ENCODE measurements at places on chromosomes 4 and X.

GRCh38 chr4:80286451-80286850 is 20.0 kb downstream of the FGF5 start:
- H3K4me1 ChIP-seq: no peaks in the 10 kb centered on the region
- H3K27me3 ChIP-seq: no peaks in the 10 kb centered on the region
- DNase-seq: no peak

- H3K36me3 ChIP-seq: no peaks in the 10 kb centered on the region
- no peaks in the 10 kb centered on the region for H3K27me3 ChIP-seq
- DNase-seq: no peak
- H3K4me1 ChIP-seq: no peaks in the 10 kb centered on the region
- H3K4me3 ChIP-seq: no peak overlapping the region
Observed at GRCh38 chr4:177380730-177381287, 61.4 kb downstream of the AGA start.

DNA sequence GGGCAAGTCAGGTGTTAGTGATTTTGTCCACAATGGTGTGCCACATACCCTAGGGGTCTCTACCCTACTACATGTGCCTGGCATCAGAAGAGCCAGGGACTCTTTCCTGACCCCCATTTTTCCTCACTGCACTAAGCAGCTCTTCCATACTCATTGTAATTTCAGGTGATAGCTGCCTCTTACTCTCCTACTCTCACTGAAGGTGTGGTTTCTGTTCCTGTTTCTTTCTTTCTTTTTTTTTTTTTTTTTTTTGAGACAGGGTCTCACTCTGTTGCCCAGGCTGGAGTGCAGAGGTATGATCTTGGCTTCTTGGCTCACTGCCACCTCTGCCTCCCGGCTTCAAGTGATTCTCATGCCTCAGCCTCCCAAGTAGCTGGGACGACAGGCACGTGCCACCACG is 164.9 kb upstream of the USP9X start:
- H3K4me3 ChIP-seq: no peak overlapping the region
- no peak for DNase-seq
- no peaks in the 10 kb centered on the region for H3K36me3 ChIP-seq
- no peak overlapping the region for H3K27ac ChIP-seq

DNA sequence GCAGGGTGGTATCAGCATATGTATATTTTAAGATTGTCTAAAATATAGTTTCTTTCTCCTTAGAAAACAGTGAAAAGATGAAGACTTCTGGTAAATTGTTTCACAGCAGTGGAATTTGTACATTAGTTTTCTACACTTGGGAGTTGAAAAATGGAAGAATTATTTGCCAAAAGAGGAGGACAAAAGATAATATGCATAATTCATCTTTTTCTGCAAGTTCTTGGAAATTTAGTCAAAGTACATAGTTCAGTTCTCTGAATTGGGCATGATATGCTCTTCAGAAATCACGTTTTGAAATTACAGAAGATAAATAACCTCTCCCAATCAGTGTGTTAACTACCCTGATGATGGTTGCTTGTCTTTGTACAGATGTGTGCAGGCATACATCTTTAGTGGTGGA is 47.0 kb downstream of the RBPJ start:
- H3K36me3 ChIP-seq: peaks cover 8% of the 10 kb centered on the region
- no peaks in the 10 kb centered on the region for H3K27me3 ChIP-seq
- H3K4me1 ChIP-seq: peaks cover 21% of the 10 kb centered on the region
- H3K4me3 ChIP-seq: no peak overlapping the region
- no peak for DNase-seq

GRCh38 chr4:145132511-145133098 is 34.5 kb downstream of the ABCE1 start:
- peaks cover 78% of the 10 kb centered on the region for H3K36me3 ChIP-seq
- H3K27me3 ChIP-seq: no peaks in the 10 kb centered on the region
- no peaks in the 10 kb centered on the region for H3K4me1 ChIP-seq

GRCh38 chr4:186586205-186586604 is 30.8 kb upstream of the MTNR1A start:
- H3K4me3 ChIP-seq: no peak overlapping the region
- no peak for DNase-seq
- H3K4me1 ChIP-seq: no peaks in the 10 kb centered on the region

- no peak overlapping the region for H3K4me3 ChIP-seq
- H3K27me3 ChIP-seq: no peaks in the 10 kb centered on the region
- peaks cover 38% of the 10 kb centered on the region for H3K4me1 ChIP-seq
Observed at GRCh38 chr4:22473268-22473667, 42.6 kb downstream of the ADGRA3 start.

Measured in RWPE2 (cell line).